CD4-positive, alpha-beta T cell (primary cell): ENCODE measurements at places on chromosomes 4 and X.
A peak's percentile ranks its signal among the peaks of the same experiment; 100 is the strongest.

DNA sequence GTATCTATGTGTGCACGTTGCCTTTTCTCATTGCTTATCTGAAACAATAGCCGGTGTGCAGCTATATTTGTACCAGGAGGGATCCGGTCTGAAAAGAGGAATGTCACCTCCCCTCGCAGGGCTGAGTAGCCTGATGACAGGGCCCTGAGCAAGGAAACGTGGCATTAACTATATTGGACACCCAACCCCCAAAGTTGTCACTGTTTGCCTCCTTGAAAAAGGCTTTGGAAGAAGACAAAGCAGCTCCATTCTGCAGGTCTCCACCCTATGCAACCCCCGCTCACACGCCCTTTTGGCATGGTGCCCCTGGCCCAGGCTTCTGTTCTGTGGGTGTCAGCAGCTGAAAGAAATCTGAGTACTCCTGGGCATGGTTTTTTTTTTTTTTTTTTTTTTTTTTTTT, 8.2 kb downstream of the PRRG3 start:
- no peak for DNase-seq

- DNase-seq = no peak
Measured at GRCh38 chrX:84339507-84340364, 151.7 kb upstream of the RPS6KA6 start.

DNA sequence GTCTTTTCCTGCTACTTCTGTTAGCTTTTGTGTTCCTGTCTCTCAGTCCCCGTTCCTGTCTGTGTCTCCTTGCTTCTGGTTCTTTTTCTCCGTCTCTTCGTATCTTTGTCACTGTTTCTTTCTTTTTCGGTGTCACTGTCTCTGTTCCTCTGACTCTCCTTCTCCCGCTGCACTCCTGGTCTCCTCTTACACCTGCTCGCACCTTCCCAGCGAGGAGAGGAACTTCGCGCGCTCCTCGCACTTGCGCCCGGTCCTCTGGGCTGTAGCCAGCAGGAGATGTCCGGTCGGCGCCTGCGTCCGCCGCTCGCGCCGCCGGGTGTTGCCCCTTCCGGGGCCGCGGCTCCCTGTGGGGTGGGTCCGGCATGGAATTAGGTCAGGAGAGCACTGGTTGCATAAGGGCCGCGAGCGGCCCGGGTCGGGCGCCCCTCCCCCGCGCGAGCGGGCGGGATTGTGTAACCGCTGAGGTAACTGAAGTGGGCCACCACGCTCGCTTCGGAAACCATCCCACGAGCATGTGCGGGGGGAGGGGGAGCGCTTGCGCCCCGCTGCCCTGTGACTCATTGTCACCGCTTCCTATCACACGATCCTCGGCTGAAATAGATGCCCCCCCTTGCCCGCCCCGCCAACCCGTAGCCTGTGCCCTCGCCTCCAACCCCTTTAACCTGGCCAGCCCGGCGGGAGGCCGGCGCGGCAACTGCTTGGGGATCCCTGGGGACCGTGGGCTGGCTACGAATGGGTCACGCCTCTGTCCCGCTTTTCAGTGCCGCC, 1.6 kb downstream of the LONRF3 start:
- DNase-seq = peak; percentile 53

DNA sequence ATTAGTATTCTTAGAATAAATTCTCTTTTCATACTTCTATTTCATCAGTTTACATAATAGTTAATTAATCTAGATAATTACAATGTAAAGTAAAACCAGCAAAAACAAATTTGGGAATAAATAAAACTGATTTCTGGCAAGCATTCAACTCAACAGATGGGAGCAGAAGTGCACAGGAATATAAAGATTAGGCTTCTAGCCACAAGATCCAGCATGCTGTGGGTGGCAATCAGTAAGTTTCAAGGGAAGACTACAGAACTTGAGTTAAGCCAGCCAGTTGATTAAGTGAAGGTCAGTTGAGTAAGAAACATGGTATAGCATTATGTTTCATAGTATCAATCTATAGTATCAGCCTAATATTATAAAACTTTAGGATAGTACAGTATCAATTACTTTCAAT, 324.2 kb upstream of the AADAT start:
- no peak for DNase-seq

DNA sequence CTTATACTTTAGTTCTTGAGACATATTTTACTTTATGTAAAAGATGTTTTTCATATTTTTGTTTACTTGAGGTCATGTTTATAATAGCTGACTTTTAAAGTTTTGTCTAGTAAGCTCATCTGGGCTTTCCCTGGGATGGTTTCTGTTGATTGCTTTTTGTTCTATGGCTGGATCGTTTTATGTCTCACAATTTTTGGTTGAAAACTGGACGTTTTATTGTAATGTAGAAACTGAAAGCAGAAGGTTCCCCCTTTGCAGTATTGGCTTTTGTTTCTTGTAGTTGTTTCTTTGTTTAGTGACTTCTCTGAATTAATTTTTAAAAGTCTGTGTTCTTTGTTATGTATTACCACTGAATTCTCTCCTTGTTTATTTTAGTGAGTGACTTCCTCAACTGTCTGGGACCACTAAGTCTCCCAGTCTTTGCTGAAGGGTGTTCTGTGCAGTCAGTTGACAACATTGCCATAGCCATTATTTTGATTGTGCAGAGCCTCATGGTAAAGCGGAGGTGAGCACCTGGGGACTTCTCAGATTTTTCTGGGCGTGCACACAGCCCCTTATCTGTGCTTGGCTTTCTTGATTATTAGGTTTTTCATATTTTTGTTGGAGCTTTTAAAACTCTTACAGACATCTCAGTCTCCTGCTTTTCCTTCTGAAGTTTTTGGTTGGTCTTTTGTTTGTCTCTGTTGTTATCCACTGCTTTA, 31.0 kb downstream of the KDM6A start:
- no peak for DNase-seq
